Activated T-helper 9 cell treated with anti-CD3 and anti-CD28 coated beads, Interleukin-2, amount 50 U/mL, for 16 hours (primary cell): ENCODE measurements at places on chromosomes 2 and 18.

GRCh38 chr18:47163241-47163640, 12.9 kb downstream of the IER3IP1 start:
- DNase-seq: no peak

DNA sequence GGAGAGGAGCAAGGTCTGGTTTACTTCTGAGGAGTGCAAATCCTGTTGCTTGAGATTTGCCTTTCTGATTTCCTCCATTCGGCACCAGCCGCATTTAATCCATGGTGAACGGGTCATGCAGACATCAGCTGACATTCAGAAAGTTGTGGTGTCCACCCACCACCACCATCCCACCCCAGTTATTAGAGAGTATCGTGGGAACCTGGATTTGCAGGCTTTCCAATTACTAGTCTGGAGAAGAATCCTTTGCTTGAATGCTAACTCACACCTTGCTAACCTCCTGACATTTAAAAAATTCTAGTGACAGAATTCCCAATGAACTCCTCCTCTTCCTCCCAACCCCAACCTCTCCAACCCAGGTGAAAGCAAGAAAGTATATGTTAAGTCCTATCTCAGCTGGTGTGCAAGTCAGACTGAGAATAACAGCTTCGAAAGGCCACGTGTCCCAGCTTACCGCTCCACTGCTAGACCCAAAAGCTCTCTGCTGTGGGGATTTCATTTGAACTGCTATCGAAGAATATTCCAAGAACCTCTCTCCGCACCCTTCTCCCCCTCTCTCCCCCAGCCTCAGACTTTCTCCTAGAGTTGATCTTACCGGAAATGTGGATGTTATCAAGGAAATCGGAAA, 17.7 kb downstream of the BCL11A start:
- DNase-seq: no peak

GRCh38 chr2:3238951-3239841, 138.4 kb downstream of the EIPR1 start:
- no peak for DNase-seq

DNA sequence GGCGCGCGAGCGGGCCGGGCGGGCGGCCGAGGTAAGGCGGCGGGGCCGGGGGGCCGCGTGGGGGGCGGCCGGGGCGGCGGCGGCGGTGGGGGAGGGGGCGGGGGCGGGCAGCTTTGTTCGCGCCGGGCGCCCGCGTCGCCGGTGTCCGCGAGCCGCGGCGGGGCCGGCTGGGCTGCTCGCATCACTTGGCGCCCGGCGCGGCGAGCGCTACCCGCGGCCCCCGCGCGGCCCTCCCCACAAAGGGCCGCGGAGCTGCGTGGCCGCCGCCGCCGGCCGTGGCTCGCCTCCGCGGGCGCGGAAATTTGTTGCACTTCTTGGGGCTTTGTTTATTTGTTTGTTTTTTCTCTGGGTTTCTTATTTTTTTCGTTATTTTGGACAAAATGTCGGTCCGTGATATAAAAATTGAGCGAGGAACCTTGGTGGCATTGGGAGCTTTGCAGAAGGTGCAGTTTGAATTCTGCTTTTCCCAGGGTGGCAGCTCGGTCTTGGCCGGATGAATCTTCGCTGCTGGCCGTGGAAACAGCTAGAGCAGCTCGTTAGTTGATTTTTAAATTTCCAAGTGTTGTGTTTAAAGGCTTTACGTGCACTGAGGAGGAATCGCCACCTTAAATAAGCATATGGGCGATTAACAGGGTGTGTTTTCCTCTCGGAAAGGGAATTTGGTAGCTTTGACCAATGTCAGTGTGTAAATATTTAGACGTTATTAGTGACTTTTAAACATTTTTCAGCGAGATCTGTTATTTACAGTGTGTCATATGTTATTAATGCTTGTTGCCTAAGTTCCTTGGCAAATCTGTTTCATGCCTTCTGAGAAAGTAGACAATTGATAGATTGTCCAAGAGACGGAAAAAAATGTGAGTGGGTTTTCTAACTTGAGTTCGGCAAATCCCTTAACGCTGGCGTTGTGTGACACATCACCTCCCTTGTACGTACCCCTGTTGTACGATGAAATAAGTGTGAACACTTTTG, 822 bp downstream of the UBE2E3 start:
- DNase-seq: no peak

GRCh38 chr18:13809043-13809430, 14.9 kb upstream of the MC5R start:
- no peak for DNase-seq

- no peak for DNase-seq
Measured at GRCh38 chr2:226898897-226899296, 63.0 kb downstream of the RHBDD1 start.

DNA sequence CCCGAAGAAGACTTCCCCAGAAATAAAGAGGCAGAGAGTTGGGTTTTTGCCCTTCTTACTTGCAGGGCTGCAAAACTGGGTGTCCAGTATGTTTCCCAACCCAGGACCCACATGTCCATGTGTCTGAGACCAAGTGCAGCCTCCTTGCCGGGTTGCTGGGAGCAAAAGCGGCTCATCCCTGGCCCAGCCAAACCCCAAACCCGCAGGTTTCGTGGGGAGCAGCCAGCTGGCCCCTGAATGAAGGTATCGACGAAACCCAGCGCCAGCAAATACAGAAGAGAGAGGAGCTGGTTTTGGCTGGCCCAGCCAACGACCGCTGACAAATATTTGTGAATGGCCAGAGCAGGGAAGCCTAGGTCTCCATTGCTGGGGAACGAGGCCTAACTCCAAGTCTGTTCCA, 197.1 kb downstream of the SMAD7 start:
- DNase-seq: no peak

GRCh38 chr2:9965119-9965822, 13.8 kb downstream of the GRHL1 start:
- DNase-seq: no peak

DNA sequence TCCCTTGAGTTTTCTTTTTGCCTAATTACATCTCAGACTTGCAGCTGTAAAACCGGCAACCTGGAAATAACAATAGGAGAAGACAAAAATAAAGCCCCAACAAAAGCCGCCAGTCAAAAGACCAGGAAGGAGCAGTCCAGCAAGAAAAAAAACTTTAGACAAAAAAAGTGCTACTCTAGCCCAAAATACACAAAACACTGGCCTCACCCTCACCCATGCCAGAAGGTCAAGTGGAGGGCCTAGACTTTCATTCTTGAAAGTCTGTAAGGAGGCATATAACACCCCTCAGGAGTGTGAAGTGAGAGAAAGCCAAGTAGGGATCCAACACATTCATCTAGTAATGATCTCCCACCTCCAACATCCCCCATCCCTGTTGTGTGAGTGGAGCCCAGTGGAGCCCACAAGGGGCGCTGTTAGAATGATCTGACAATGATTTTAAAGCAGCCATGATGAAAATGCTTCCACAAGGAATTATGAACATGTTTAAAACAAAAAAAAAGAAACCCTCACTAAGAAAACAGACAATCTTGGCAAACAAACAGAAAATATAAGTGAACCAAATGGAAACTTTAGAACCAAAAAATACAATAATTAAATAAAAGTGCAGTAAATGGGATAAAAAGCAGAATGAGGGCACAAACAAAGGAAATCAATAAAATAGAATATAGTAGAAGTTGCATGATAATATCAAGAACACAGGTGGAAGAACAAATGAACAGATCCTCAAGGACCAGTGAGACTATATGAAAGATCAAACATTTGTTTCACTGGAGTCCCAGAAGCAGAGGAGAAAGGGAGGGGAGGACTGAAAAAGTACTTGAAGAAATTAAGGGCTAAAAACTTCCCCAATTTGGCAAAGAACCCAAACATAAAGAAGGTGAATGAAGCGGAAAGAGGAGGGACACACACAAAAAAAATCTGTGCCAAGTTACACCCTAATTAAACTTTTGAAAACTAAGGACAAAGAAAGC, 23.9 kb downstream of the SESTD1 start:
- DNase-seq: no peak

DNA sequence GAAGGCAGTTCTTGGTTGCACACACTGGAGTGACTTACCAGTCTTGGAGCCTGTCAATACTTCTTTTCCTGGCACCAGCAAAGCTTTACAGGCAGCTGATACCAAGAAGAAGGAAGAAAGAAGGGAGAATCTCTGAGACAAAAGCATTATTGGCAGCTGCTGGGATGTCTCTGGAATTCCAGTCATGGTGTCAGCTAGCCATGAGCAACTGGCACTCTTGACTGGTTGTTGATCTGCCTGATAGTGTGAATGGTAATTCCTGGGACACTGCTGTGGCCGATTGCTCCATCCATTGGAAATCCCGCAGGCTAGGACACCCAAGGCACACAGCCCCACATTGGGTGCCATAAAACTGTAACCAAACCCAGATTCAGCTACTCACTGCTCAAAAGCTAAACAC, 17.8 kb upstream of the SPAG16 start:
- no peak for DNase-seq

DNA sequence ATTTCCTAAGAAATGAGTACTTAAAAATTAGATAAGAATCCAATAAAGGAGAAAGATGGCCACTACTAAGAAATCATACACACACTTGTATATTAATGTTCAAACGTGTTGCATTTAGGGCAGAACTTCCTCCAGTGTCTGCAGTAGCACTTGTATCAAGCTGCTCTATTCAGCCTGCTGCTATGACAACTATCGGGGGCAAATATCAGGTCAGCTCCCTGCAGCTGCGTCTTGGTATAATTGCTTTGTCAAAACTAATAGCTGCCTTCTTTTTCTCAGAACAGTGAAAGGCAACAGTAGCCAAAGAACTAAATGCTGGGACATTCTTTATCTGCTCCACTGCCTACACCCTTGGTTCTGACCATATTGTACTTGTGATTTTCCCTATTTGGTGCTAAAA, 300.7 kb downstream of the NOL4 start:
- DNase-seq: no peak

DNA sequence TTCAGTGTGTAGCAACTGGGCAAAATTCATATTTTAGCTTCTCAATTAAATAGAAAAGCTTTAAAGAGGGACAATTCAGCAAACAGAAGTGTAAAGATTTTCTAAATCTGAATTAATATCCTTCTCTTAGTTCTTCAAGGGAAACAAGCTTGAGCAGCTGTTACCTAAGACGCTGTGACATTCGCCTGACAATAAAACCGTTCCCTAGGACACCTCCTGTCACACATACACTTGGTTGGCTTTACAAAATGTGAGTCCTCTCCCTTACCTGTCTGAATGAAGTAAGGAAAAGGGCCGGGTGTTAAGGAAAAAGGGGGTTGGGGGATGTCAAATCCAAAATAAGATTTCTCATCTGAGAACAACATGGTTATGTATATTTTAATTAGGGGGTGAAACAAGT, 2.1 kb downstream of the SERTAD2 start:
- DNase-seq: no peak

- no peak for DNase-seq
Measured at GRCh38 chr2:158817588-158817987, 22.5 kb downstream of the DAPL1 start.

GRCh38 chr2:231966886-231967285, 5.4 kb downstream of the DIS3L2 start:
- no peak for DNase-seq

DNA sequence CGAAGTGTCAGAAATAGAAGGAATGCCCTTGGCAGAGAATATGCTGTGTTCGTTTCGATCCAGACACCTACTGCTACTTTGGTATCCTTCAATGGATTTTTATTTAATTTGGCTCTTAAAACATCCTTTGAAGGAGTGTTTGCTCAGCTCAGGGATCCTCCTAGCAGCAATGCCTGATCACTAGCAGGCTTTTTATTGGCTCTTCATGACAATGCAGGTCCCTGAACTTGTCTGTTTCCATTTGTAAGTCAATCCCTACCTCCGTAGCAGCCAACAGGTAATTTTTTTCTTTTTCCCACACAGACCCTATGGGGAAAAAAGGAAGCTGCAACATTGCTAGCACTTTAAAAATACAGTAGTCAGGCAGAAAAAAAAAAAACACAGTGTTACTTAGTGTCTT, 366.2 kb upstream of the LRRTM1 start:
- no peak for DNase-seq

- no peak for DNase-seq
Measured at GRCh38 chr2:28395334-28396061, 2.8 kb downstream of the FOSL2 start.

DNA sequence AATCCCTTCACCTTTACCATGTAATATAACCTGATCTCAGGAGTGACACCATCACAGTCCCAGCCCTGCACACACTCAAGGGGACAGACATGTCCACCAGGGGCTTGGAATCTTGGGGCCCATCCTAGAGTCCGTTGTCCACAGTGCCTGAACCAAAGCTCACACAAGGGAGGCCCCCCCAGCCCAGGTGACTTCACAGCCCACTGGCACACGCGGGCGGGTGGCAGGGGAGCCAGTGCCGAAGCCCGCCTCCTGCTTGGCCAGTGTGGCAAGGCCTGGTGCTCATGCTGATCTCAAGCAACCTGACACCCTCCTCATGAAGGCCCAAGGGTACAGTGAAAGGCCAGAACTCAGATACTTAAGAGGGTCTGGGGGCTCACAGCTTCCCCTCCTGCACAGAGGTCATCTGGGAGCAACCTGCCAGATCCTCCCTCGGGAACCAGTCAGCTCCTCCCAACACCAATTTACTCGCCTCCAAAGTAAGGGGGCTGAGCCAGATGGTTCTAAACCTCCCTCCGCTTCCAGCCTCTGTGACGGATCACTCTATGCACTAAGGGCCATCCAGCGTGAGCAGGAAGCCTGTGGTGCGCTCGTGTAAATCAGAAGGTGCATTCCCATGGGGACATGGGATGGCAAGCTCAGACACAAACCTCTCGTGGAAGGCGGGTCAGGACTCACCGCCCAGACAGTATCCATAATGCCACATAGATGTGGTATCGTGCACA, 3.2 kb upstream of the RAB17 start:
- DNase-seq: no peak

- DNase-seq: no peak
Measured at GRCh38 chr2:70627211-70627898, 73.7 kb upstream of the TGFA start.

DNA sequence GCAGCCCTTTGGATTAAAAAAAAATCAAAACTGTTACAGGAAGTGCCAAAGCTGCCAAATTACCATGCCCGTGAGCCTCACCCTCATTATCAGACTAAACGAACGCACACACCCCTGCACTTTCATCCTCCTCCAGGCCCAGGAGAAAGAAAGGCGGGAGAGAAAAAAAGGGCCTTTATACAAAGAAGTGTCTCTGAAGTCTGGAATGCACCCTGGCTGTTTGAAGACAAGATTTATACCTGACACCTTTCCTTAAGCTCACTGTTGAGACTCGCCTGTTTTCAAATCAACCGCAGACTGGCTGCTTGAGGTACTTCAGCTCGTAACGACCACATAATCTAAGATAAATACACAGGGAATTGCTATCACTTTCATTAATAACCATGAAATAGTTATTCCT, 31.0 kb downstream of the EDAR start:
- no peak for DNase-seq

- DNase-seq: no peak
Measured at GRCh38 chr2:128012698-128013097, 15.2 kb downstream of the SAP130 start.

DNA sequence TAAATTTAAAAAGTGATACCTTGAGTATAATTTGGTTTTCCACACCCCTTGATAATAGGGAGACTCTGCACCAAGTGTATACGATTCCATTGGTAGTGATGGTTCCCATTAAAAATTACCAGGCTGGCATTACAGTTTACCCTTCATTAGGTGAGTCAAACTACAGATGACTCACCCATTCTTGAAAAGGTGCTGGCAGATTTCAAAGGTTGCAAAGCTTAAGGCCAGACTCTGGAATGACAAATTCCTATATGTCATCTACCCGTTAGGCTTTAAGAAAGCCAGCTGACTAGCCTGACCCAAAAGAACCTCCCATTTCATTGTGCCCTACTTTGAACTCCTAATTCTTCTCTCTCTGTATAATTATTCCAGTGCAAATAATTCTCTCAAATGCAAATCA, 124.4 kb downstream of the LRRTM4 start:
- no peak for DNase-seq
